ENCODE measurements at places on chromosomes 16 and 17. TPM values are rescaled to one million over a fixed set of nuclear protein-coding genes. Genes with fewer than 3 reads are reported as not detected.
A peak's percentile ranks its signal among the peaks of the same experiment; 100 is the strongest.

Gene RNF222
- total RNA-seq, result not detected

Gene ADAD2
- 0.54 TPM for total RNA-seq

Gene MYH13
- total RNA-seq, result not detected

Gene SRSF1
- 208 TPM for total RNA-seq

Gene EXOC3L1
- total RNA-seq, result 7.0 TPM

Gene IRX6
- total RNA-seq, result 0.93 TPM

Gene ACSM2A
- total RNA-seq, result not detected

Gene KRTAP2-1
- total RNA-seq, result not detected

Gene FOXC2
- total RNA-seq, result 1.9 TPM

- H3K27me3 ChIP-seq, result no peaks in the 10 kb centered on the region
- H3K36me3 ChIP-seq, result no peaks in the 10 kb centered on the region
- no peak overlapping the region for H3K27ac ChIP-seq
- H3K4me3 ChIP-seq, result peak overlapping the region; percentile 6
- no peaks in the 10 kb centered on the region for H3K4me1 ChIP-seq
These were observed 22.2 kb downstream of the TRPV3 start for GRCh38 chr17:3535253-3535995.

- H3K27me3 ChIP-seq, result no peaks in the 10 kb centered on the region
- H3K4me1 ChIP-seq, result peaks cover 36% of the 10 kb centered on the region
- H3K36me3 ChIP-seq, result no peaks in the 10 kb centered on the region
- DNase-seq, result peak; percentile 23
- no peak overlapping the region for H3K4me3 ChIP-seq
These were observed 111.0 kb downstream of the N4BP1 start for GRCh38 chr16:48498769-48499631.

- no peak overlapping the region for H3K4me3 ChIP-seq
- peaks cover 70% of the 10 kb centered on the region for H3K4me1 ChIP-seq
- H3K27me3 ChIP-seq, result no peaks in the 10 kb centered on the region
- peak; percentile 26 for DNase-seq
These were observed 107.2 kb upstream of the NETO2 start for GRCh38 chr16:47250983-47251382.

DNA sequence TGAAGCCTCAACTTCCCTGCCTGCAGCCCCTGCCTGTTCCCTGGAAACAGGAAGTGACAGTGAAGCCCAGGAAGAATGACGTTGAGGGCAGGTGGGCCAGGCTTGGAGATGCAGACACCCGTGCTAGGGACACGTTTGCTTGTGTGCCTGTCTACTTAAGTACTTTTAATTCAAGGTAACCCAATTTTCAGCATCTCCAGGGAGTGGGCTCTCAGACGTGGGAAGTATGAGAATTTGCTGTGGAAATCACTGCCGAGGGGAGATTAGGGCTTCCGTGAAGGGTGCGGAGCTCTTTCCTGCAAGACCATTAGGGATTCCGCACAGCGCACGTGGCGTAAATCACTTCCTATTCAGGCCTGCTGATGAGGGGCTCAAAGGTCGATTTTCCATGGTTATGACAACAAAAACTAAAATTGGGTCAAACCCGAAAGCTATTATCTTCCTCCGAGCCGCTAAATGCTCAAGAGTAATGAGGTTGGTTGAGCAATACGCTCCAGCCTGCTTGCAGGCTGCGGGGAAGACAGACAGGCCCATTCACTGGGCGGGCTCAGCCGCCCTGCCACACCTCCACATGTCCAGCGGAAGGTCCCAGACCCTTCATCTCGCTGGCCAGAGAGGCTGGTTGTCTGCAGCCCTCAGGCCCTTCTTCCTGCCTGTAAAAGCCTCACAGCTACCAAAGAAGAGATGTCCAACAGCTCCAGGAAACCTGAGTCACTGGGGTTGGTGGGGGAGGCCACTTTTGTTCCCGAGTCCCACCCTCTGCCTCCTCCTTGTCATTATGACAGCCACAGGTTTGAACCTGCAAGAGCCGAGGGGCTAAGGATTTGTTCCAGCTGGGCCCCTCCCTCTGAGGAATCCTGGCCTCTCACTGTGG lies 109.9 kb downstream of the RBFOX3 start:
- H3K27me3 ChIP-seq, result no peaks in the 10 kb centered on the region
- H3K36me3 ChIP-seq, result no peaks in the 10 kb centered on the region
- no peak overlapping the region for H3K4me3 ChIP-seq
- no peak for DNase-seq
- no peaks in the 10 kb centered on the region for H3K4me1 ChIP-seq

GRCh38 chr17:13154930-13155329 lies 137.1 kb upstream of the ELAC2 start:
- H3K4me1 ChIP-seq, result no peaks in the 10 kb centered on the region
- DNase-seq, result no peak
- no peak overlapping the region for H3K4me3 ChIP-seq
- H3K27me3 ChIP-seq, result no peaks in the 10 kb centered on the region
- no peak overlapping the region for H3K27ac ChIP-seq

DNA sequence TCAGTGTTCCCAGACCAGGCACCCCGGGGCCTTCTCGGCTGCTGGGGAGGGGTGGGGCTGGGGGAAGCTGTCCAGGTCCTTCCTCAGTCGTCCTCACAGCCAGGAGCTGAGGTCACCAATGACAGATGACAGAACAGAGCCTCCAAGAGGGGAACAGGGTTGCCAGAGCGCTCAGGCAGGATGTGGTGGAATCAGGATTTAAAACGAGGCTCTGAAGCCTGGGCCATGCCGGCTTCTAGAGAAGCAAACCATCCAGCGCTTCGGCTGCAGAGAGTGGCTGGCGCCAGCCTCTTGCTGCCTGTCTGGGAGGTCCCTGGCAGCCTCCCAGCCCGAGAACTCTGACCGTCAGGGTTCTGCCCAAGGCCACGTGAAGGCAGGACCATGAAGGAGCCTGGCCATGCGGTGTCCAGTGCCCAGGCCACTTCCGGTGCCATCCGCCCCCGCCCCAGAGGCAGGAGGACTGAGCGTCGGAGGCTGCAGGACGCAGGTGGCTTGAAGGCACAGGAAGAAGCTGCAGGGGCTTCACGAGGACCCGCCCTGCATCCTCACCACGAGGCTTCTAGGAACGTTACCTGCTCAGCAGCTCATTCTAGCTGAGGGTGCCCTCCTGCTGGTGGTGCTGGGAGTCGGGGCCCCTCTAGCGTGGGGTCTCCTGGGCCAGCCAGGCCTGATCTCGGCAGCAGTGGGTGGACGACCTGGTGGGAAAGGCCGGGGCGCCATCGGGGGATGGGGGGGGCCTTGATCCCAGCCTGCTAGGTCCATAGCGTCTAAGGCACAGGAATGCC lies 78.5 kb downstream of the KLHDC4 start:
- no peaks in the 10 kb centered on the region for H3K36me3 ChIP-seq
- no peaks in the 10 kb centered on the region for H3K27me3 ChIP-seq
- peak; percentile 84 for DNase-seq

DNA sequence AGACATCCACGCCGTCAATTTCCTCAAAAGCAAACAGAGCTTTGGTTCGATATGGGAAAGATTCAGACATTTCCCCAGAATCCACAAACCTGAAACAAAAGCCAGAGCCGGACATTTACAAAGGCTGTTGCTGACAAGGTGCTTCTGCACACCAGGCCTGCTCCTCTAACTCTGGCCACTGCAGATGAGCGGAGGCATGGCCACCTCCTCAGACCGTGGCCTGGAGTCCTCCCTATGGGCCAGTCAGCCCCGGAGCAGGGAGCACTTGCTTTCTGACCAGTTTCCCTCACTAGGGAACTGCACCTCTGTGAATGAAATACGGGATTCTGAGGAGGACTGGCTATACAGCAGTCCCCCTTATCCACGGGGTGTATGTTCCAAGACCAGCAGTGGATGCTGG lies 22.3 kb upstream of the TRAP1 start:
- no peak overlapping the region for H3K27ac ChIP-seq
- H3K4me3 ChIP-seq, result no peak overlapping the region
- H3K27me3 ChIP-seq, result no peaks in the 10 kb centered on the region
- no peak for DNase-seq
- H3K36me3 ChIP-seq, result peaks cover 93% of the 10 kb centered on the region

- no peaks in the 10 kb centered on the region for H3K36me3 ChIP-seq
- H3K4me3 ChIP-seq, result no peak overlapping the region
- H3K27ac ChIP-seq, result no peak overlapping the region
- H3K4me1 ChIP-seq, result peaks cover 11% of the 10 kb centered on the region
- no peak for DNase-seq
These were observed 593 bp downstream of the TMEM92 start for GRCh38 chr17:50274897-50275221.

GRCh38 chr17:2712300-2713043 lies 908 bp upstream of the CLUH start:
- no peaks in the 10 kb centered on the region for H3K36me3 ChIP-seq
- H3K4me1 ChIP-seq, result peaks cover 44% of the 10 kb centered on the region
- H3K27me3 ChIP-seq, result no peaks in the 10 kb centered on the region
- no peak for DNase-seq
- H3K4me3 ChIP-seq, result peak overlapping the region; percentile 77

- no peak for DNase-seq
- H3K4me3 ChIP-seq, result no peak overlapping the region
- no peak overlapping the region for H3K27ac ChIP-seq
- no peaks in the 10 kb centered on the region for H3K4me1 ChIP-seq
These were observed 43.7 kb downstream of the PKD1L3 start for GRCh38 chr16:71956486-71956885.

- no peaks in the 10 kb centered on the region for H3K4me1 ChIP-seq
- DNase-seq, result no peak
- no peak overlapping the region for H3K27ac ChIP-seq
These were observed 193.6 kb downstream of the RPTOR start for GRCh38 chr17:80738020-80738808.

- H3K36me3 ChIP-seq, result peaks cover 79% of the 10 kb centered on the region
- no peak overlapping the region for H3K27ac ChIP-seq
- H3K4me3 ChIP-seq, result no peak overlapping the region
- H3K27me3 ChIP-seq, result no peaks in the 10 kb centered on the region
- no peak for DNase-seq
- no peaks in the 10 kb centered on the region for H3K4me1 ChIP-seq
These were observed 15.2 kb upstream of the CLEC18C start for GRCh38 chr16:70158261-70158939.

- no peak overlapping the region for H3K4me3 ChIP-seq
- H3K27me3 ChIP-seq, result no peaks in the 10 kb centered on the region
- no peaks in the 10 kb centered on the region for H3K4me1 ChIP-seq
- no peaks in the 10 kb centered on the region for H3K36me3 ChIP-seq
- no peak for DNase-seq
These were observed 134.2 kb upstream of the CPHXL start for GRCh38 chr16:75860326-75861053.

GRCh38 chr17:31511195-31511578 lies 119.7 kb downstream of the RAB11FIP4 start:
- no peaks in the 10 kb centered on the region for H3K27me3 ChIP-seq
- DNase-seq, result no peak
- no peak overlapping the region for H3K4me3 ChIP-seq
- no peaks in the 10 kb centered on the region for H3K36me3 ChIP-seq

DNA sequence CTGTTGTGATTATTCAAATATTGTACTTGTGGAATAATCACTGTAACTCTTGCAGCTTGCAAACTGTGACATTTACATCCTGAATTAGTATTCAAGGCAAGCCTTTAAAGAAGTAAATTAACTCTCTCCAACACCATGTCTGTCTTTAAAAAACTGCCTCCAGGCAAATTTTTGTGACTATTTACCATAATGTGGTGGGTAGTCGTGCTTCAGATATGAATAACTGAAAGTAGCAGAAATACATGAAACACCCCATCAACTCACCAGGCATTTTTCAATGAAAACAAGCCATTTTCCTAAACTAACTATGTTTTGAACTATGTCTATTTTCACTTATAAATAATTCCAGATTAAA lies 217.4 kb upstream of the PSMD7 start:
- no peaks in the 10 kb centered on the region for H3K36me3 ChIP-seq
- no peaks in the 10 kb centered on the region for H3K4me1 ChIP-seq
- no peak overlapping the region for H3K4me3 ChIP-seq
- no peak for DNase-seq
- no peaks in the 10 kb centered on the region for H3K27me3 ChIP-seq

DNA sequence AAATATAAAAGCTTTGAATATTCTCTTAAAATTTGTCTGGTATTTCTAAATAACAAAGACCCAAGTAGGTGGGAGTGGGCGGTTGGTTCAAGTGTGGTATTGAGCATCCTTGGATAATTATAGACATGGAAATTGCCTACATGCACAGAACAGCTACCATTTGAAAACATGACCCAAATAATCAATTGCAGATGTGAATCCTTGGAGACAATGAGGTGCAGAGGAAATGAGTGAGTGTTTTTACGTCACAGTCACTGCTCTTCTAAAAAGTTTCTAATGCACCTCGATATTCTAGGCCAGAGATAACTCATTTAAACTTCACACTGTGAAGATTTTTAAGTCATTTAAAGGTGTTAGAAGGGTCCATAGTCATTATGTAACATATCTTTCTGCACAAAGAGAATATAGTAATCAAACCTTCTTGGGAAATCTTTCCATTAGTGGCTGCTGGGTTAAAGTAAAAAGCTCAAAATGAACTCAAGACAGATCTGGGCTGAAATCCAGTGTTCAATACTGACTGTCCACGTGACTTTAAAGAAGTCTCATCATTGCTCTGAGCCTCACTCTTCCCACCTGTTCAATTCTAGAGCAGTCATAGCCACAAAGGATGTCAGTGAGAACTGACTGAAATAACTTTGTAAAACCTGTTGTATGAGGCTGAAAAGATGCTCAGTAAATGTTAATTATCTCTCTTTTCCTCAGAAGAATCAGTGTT lies 144.5 kb downstream of the CDH11 start:
- no peak overlapping the region for H3K4me3 ChIP-seq
- H3K27me3 ChIP-seq, result no peaks in the 10 kb centered on the region
- no peak overlapping the region for H3K27ac ChIP-seq

- H3K27ac ChIP-seq, result no peak overlapping the region
- H3K4me1 ChIP-seq, result peaks cover 39% of the 10 kb centered on the region
- no peaks in the 10 kb centered on the region for H3K27me3 ChIP-seq
These were observed 4.2 kb downstream of the NF1 start for GRCh38 chr17:31099016-31099415.

GRCh38 chr17:62732125-62732524 lies 76.0 kb downstream of the MARCHF10 start:
- H3K4me1 ChIP-seq, result no peaks in the 10 kb centered on the region
- H3K4me3 ChIP-seq, result no peak overlapping the region
- DNase-seq, result no peak
- no peaks in the 10 kb centered on the region for H3K27me3 ChIP-seq

GRCh38 chr17:60993497-60993896 lies 315.8 kb downstream of the BCAS3 start:
- no peaks in the 10 kb centered on the region for H3K4me1 ChIP-seq
- no peak overlapping the region for H3K27ac ChIP-seq
- no peak for DNase-seq
- H3K4me3 ChIP-seq, result no peak overlapping the region
- no peaks in the 10 kb centered on the region for H3K36me3 ChIP-seq
- H3K27me3 ChIP-seq, result no peaks in the 10 kb centered on the region
